ENCODE measurements at places on chromosomes 3 and 15.

DNA sequence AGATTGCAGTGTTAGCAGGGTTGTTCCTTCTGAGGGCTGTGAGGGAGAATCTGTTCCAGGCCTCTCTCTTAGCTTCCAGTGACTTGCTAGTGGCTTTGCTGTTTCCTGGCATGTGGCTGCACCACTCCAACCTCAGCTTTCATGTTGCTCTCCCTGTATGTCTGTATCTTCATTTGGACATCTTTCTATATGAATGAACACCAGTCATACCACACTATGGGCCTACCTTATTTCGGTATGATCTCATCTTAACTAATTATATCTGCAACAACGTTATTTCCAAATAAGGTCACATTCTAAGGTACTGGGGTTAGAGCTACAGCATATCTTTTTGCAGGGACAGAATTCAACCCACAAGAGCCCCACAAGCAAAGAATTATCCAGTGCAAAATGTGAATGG, 356.7 kb upstream of the UMPS start:
- no peak for DNase-seq

DNA sequence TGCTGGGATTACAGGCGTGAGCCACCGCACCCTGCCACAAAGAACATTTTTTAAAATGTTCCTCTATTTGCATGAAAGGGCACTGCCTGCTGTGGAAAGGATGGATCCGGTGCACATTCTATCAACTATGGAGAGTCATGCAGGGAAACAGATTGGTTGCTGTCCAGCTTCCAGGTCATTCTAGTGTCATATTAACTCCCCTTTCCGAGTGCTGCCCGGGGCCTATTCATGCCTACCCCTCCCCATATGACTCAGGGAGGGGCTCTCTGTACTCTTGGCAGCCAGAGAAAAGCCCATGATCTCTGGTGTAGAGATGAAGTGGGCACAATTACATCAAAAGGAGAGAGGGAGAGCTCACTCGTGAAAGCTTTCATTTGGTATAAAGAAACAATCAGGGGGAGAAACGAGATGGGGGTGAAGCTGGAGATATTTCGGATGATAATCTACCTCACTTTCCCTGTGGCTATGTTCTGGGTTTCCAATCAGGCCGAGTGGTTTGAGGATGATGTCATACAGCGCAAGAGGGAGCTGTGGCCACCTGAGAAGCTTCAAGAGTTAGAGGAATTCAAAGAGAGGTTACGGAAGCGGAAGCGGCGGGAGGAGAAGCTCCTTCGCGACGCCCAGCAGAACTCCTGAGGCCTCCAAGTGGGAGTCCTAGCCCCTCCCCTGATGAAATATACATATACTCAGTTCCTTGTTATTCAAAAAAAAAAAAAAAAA, 16.1 kb upstream of the AHSG start:
- no peak for DNase-seq

DNA sequence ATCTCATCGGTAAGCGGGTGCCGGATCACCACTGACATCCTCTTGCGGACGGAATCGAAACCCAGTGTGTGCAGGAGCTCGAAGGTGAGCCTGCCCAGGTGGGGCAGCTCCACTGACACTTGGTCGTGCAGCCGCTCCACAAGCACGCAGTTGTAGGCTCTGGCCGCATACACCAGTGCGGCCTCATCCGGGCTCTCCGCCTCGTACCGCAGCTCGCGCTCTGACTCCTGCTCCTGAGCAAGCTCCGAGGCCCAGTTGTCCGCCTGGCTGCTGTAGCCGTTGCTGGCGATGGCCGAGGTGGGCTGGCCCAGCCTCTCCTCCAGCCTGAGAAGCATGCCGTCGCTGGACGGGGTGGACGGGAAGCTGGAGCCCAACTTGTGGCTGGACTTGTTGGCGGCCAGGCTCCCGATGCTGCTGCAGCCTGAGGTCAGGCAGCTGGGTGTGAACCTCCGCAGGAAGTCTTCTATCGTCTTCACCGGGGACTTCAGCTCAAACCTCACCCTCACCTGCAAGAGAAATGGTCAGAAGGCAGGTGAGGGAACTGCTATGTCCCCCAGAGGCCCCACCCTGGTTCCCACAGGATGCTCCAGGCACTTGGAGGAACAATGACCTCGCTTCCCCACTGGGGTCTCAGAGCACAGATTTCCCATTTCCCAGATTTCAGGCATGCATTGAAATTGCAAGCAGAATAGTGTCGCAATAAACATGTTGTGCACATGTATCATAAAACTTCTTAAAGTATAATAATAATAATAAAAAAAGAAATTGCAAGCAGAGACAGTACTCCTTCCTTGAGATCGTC, 149.2 kb downstream of the ATP10A start:
- no peak for DNase-seq

DNA sequence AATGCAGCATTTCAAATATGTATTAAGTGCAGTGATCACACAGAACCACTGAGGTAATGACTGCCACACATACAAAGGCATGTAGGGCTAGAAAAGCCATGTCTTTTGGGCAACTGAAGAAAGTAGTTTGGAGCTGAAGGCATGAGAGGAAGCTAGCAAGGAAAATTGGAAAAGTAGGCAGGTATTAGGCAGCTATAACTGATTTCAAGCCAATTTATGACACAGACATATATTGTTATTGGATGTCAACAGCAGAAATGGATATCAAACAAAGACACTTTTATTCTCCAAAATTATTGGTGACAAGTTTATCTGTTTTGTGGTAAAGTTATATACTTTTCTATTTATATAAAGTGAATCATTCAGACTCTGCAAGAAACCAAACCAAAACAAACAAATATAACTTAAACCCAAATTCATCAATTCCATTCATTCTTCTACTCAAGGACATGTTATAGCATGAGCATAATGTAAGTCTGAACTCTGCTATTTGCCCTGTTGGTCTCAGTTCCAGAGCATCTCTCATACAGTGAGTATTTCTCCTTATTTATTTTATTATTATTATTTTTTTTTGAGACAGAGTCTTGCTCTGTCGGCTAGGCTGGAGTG, 307.4 kb upstream of the COL8A1 start:
- no peak for DNase-seq

GRCh38 chr3:149969940-149970715, 567 bp downstream of the PFN2 start:
- DNase-seq: peak; percentile 76

GRCh38 chr3:194081826-194082225, 54.1 kb upstream of the HES1 start:
- no peak for DNase-seq

- DNase-seq: no peak
Observed at GRCh38 chr3:43862470-43862869, 171.7 kb downstream of the ABHD5 start.

DNA sequence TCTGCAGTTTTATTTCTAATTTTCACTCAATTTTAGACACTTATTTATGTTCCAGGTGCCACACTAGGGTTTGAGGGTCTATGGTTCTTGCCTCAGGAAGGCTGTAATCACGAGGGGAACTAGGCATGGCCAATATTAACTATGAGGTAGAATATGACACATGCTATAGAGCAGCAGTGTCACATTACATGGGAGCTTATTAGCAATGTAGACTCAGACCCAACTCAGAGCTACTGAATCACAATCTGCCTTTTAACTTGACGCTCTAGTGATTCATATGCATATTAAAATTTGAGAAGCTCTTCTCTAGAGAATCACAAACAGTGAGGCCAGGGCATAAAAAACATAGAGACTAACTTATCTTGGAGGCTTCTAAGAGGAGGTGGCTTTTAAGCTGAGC, 32.8 kb upstream of the MRPL3 start:
- DNase-seq: peak; percentile 45

DNA sequence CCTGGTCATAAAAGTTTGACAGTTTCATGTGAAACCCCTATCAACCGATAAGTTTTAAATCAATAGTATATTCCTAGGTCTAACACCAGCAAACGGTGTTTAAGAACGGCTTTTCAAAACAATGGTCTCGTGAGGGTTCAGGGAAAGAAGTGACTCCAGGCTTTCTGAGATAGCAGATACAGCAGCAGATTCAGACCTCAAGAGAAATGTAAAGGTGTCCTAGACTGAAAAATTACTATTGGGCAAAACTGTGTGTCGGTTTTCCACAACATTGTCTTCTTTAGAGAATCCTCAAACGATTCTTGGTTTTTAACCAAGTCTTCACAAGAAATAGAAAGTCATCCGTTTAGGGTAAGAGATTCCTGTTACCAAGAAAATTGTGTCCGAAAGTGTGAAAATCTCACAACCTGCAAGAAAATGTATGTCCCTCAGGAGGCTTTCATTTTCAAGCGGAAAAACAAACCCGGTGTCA, 1.2 kb downstream of the SETD2 start:
- DNase-seq: no peak

All from RWPE1 (cell line).